ENCODE measurements at places on chromosomes 16 and 17. TPM values are rescaled to one million over a fixed set of nuclear protein-coding genes. Genes with fewer than 3 reads are reported as not detected.

Gene SOST
- not detected for total RNA-seq

Gene LAT
- 1.1 TPM for total RNA-seq

Gene PRSS21
- total RNA-seq = not detected

Gene GAST
- total RNA-seq = not detected

Gene OTOP3
- total RNA-seq = not detected

Gene MYO1D
- total RNA-seq = 42.4 TPM

Gene ZNF785
- 10.0 TPM for total RNA-seq

Gene CUEDC1
- 12.5 TPM for total RNA-seq

Gene DECR2
- total RNA-seq = 10.2 TPM

Gene EPX
- not detected for total RNA-seq
